NCI-H1417 (cell line): ENCODE measurements at places on chromosomes 13 and 19.

- no peak for DNase-seq
Measured at GRCh38 chr13:104385404-104385803, 1319.2 kb upstream of the SLC10A2 start.

- no peak for DNase-seq
Measured at GRCh38 chr19:17406887-17407196, 1.4 kb upstream of the BST2 start.

- DNase-seq, result no peak
Measured at GRCh38 chr13:108680011-108680410, 50.6 kb downstream of the MYO16 start.

DNA sequence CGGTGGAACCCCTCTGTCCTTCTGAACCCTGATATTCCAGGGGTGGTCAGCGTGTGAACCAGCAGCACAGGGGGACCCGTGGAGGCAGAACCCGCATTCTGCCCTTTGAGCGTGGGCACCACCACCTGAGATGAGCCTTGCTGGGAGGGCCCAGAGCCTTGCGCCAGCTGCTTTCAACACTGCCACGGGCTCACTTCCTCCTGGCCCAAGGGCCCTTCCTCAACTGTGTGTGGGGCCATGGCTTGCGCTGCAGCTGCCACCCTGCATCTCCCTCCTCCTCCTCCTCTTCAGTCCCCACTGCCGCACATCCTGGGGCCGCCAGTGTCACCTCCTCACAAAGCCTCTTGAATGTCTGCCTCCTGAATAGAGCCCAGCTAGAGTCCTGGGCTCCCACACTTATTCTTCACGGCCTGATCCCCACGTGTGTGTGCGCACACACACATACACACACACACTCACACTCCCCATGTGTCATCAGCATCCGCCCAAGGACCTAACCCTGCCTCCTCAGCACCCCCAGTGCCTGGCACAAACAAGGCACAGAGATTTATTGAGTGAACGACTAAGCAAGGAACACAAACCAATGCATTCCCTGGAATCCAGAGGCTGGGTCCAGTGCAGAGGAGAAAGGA is 26.9 kb upstream of the TMEM160 start:
- no peak for DNase-seq

DNA sequence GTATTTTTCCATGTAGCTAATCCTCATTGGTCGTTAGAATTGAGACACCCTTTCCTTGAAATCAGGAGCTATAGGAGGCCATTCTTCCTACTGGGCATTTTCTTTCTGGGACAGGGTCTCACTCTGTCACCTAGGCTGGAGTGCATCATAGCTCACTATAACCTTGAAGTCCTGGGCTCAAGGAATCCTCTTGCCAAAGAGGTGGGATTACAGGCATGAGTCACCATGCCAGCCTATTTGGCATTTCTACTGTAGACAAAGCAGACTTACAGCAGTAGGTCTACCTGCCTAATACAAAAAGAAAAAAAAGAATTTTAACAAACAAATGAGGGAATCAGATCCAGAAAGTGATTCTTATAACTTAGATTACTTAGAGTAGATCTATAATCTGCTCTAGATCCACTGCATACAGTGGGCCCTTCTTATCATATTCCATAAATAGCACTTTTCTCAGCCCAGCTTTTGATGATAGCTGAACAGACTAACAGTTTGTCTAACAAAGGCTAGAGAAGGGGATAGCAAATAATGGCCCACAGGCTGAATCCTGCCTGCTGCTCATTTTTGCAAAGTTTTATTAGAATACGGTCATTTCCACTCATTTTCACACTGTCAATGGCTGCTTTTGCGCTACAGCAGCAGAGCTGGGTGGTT is 36.7 kb upstream of the USPL1 start:
- no peak for DNase-seq

- DNase-seq, result no peak
Measured at GRCh38 chr19:12092065-12092867, 27.7 kb downstream of the ZNF844 start.

DNA sequence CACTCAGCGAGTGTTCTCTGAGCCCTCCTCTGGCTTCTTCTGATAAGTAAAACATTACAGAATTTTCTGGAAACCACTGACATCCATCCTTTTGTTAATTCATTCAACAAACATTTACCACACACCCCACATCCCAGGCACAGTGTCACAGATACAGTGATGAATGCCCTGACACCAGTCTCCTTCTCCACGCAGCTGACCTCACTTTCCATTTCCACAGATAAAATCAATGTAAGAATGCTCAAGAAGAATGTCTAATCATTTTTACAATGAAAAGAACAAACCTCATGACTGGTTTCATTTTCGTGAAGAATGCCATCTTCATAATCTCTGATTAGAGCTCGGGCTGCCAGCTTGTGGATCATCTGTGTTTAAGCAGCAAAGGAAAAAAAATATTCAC is 69.2 kb downstream of the PARP4 start:
- no peak for DNase-seq

- DNase-seq, result no peak
Measured at GRCh38 chr13:43325636-43326035, 302.2 kb downstream of the DNAJC15 start.

GRCh38 chr19:49210901-49211451 is 53.4 kb downstream of the TRPM4 start:
- DNase-seq, result no peak

DNA sequence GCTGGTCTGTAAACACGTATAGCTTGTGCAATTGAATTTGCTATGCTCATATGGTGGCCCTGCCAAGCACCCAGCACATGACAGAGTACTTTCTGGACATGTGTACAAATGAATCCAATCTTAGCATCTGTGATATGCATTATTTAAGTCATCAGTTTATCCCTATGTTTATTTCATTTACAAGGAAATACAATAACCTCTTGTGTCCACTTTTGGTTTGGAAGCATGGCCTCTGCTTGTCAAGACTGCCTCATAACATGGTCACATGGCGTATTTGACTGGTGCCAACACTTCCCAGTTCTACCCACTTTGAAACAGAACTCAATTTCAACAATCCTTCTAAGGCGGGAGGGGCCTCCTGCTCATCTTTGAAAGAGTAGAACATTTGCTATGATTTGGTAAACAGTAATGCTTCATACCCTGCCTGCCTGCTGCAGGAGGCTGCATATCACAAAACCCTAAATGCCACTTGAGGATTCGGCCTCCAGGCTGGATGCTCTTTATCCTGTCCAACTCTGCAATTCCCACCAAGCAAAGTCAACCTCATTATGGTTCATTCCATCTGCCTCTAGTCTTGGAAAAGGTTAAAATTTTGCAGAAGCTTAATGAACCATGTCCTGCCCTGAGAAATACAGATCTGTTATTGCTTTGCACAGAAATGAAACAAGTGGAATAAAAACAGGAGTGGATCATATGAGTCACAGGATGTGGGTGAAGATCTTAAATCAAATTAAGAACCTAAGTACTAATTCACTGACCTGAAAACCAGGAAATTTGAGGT is 151.3 kb downstream of the CYSLTR2 start:
- DNase-seq, result no peak

DNA sequence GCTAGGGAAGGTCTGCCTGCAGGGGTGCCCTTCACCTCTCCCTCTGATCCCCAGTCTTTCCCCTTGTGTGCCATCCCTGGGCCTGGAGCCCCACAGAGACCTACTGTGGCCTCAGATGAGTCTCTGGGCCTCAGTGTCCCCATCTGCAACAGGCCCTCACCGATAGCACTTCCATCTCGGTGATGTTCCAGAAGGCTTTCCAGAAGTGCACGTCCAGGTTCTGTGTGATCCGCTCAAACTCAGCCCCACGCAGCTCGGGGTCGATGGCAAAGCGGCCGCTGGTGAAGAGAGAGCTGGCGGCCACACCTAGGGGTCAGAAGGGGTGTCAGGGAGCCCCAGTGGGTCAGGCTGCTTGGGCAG is 17.7 kb upstream of the CNFN start:
- no peak for DNase-seq

- no peak for DNase-seq
Measured at GRCh38 chr13:22055259-22055658, 384.4 kb downstream of the FGF9 start.

DNA sequence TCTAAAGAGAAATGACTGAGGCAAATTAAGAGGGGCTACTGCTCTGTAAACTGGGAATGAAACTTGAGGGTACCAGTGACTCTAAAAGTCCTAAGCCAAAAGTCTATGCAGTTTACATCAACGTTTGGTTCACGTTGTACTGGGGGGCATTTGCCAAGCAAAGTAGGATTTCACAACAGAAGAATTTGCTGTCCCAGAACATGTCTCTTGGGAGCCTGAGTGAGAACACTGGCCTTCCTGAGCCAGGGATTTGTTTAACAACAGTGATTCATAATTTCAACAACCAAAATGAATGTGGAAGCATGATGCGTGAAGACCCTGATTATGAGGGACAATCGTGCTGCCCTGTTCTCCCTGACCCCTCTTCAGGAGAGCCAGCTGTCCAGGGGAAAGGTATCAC is 178.0 kb downstream of the OXGR1 start:
- no peak for DNase-seq

DNA sequence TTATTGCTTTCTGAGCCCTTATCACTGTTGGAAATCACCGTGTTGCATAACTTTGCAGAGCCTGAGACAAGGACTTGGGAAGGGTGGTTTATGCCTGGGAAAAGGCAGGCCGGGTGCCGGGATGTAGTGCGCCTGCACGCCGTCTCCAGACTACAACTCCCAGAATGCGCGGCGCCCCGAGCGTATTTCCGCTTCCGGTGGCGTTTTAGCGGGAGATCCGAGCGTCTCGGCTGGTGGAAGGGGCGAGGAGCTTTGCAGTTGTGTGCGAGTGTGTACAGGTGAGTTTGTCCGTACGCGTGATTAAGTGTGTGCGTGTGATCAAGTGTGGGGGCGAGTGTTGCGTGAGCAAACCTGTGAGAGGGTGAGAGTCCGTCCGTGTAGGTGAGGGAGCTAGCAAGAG is 75.4 kb downstream of the PEG3 start:
- DNase-seq, result peak; percentile 36

DNA sequence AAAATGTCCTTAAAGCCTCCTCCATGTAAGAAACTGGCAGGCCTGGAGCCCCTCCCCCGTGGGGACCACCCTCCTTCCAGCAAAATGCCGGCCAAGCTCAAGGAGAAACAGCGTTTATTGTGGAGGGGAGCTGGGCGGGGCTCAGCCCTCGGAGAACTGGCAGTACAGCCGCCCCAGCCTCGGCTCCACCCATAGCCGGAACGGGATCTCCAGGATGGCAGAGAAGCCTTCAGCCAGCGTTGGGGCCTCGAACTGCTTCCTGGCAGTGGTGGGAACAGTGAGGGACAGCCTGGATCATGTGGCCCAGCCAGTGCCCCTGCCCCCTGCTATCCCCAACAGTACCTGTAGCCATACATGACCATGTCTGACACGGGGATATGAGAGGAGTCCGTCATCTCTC is 6.3 kb downstream of the PNKP start:
- DNase-seq, result no peak

DNA sequence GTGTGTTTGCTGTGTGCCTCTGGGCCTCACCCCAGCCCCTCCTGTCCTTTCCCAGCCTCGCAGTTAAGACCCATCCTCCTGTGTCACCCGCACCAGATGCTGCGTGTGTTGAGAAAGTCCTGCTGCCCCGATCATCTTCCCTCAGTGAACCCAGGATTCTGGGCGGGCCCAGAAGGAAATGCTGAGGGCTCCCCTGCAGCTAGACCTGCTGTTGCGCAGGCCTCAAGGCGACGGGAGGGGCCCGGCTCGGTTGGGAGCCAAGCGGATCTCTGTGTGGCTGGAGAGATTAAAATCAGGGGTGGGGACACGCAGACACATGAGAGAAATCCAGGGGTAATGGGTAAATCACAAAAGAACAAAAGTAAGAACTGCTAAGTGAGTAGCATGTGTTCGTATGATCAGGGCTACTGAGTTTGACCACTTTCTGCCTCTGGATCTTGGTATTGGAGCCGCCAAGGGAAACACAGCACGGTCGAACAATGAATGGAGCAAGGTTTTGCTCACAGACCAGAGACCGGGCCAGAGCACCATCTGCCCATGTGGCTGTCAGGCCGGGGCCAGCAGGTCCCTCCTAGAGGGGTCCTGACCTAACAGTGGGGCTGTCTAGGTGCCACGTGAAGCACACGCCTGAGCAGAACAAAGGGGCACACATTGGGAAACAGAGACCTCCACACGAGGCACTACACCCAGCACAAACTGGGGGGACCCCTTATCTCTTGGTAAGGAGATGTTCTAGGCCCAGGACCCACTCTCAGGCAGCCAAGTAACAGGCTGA is 7.1 kb downstream of the ZSCAN1 start:
- DNase-seq, result no peak

GRCh38 chr19:12785431-12786031 is 5.8 kb upstream of the JUNB start:
- DNase-seq, result no peak

GRCh38 chr19:56159009-56159559 is 16.7 kb upstream of the GALP start:
- DNase-seq, result no peak

- DNase-seq, result peak; percentile 83
Measured at GRCh38 chr13:43785261-43785649, 1.5 kb downstream of the ENOX1 start.

DNA sequence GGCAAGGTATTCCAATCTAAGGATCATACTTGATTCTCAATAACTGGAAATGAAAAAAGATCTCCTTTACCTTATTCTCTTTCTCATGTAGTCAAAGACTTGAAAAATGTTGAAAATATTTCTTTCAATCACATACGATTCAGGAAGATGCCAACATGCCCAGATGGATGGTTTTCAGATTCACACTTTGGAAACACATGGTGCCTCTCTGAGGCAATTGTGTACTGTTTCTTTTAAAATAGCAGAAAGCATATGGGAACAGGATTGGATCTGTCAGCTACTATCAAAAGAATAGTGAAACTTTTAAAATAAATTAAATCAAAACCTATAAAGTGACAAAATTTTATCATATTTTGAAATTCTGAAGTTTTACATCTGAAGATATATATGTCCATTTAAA is 222.4 kb downstream of the SPRY2 start:
- no peak for DNase-seq

- no peak for DNase-seq
Measured at GRCh38 chr13:48263196-48263595, 30.2 kb downstream of the ITM2B start.

DNA sequence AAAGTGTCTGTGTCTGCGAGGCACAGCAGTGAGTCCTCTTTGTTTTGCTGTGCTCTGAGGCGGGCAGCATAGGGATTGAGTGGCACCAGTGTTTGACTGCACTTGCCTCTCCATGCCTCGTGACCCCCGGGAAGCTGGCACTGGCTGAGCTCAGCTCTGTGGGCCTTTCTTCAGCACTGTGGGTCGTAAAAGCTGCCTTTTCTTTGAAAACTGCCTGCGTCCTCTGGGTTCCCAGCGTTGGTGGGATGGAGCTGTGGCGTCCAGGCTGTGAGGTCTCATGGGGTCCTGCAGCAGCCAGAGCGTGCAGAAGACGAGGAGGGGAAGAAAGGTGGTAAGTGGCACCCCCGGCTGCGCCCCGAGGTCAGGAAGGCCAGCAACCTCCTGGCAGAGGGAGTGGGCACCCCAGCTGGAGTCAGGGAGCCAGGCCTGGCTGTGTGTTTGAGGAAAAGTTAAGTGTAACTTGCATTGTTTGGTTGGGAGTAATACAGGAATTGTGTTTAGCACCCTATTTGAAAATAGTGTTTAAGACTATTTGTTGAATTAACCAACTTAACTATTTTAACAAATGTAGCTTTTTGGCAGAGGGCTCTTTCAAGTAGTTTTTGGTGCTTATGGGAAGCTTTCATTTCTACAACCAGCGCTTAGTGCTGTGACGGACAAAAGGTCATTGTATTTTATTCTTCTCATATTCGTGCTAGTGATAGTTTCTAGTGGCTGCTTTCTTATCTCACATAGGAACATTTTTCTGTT is 79.3 kb upstream of the TEX29 start:
- no peak for DNase-seq
